ENCODE measurements at places on chromosomes 13 and 19.

GRCh38 chr13:43273362-43273761, 250.0 kb downstream of the DNAJC15 start:
- no peak for DNase-seq

DNA sequence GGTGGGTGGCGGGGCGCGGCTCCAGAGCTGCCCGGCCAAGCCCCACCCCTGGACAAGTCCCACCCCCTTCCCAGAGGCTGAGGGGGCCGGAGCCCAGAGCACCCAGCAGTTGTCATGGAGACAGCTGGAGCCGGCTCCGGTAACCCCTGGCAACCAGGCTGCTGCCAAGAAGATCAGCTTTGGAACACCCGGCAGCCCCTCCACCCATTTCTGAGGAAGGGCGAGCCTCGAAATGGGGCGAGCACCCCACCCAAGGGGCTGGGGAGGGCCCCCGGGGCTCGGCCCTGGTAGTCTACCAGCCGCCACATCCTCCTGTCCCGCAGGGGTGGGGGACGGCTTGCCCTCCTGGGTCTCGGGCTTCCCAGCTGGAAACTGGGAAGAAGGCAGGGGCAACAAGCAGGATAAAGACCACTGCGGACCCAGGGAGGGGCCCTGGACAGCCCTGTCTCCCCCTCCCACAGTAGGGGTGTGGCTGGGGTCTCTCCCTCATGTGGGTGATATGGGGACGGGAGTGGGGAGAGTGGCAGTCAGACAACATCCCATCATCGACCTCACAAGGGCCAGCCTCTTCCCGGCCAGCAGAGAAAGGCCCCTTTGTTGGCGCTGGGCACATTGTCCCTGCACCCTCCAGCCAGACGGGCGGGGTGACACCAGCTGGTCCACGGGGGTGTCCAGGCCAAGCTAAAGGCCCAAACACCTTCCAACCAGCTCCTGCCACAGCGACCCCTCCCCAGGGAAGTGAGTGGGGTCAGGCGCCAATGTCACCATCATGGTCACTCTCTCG, 1.5 kb downstream of the CERS1 start:
- DNase-seq, result no peak

DNA sequence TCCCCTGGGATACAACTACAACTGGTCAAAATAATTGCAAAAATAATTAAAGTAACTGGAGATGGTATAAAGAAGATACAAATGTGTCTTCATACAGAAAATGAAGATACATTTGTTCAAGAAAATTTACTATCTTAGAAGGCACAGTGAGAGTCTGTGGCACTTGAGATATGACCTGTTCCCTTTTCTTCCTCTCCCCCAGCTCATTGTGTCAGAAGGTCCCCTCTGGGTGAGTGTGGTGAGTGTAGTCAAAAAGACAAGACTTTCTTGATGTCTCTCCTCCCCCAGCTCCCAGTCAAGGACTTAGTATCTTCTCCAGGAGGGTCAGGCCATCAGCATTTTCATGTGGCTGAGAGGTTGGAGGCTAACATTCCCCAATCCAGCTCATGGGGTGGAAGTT, 51.7 kb downstream of the EDNRB start:
- DNase-seq, result no peak

DNA sequence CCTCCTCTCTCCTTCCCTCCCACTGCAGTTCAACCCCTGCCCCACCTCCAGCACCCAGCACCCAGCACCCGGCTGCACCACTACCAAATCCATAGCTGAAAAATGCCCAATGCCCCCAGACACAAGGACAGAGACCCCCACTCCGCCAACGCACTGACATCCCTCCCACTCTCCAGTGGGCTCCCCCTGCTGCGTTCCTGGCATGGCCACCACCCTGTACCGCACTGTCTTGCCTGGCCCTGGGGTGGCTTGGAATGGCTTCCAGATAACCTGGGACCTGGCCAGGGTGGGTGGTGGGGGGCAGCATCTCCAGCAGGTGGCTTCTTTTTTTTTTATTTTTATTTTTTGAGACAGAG, 5.8 kb upstream of the MKNK2 start:
- no peak for DNase-seq

DNA sequence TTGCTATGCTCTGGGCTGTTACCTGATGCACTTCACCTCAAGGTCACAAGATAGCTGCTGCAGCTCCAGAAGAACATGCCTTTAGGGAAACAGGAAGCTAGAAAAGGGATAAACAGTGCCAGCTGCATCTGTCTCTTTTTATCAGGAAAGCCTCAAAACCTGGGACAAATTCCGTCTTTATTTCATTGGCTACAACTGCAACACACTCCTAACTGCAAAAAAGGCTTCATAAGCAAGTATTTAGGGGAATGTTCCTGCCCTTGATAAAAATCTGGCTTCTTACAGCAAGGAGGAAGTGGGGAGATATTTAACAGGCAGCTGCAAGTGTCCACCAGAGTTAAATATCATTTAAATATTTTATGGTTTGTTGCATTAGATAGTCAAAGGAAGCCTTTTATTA, 34.2 kb upstream of the SERTM1 start:
- DNase-seq, result no peak

DNA sequence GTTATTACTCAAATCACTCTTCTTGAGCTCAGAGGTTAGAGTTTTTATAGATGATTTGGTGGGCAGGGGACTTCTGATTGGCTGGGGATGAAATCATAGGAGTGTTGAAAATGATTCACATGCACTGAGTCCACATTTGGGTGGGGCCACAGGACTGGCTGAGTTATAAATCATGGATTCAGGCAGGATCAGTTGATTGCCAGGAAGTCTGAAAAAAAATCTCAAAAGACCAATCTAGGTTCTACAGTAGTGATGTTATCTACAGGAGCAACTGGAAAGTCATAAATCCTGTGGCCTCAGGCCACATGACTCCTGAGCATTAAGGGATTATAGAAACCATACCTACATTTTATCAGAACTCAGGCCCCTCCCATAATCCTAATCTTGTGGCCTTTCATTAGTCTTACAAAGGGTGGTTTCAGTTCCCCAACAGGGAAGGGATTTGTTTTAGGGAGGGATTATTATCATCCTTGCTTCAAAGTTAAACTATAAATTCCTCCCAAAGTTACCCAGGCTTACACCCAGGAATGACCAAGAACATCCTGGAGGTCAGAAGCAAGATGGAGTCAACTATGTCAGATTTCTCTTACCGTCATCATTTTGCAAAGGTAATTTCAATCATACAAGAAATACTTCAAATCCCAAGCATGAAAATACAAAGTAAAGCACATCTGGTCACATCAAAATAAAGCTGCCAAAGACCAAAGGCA, 5.6 kb upstream of the CCDC70 start:
- DNase-seq, result no peak

DNA sequence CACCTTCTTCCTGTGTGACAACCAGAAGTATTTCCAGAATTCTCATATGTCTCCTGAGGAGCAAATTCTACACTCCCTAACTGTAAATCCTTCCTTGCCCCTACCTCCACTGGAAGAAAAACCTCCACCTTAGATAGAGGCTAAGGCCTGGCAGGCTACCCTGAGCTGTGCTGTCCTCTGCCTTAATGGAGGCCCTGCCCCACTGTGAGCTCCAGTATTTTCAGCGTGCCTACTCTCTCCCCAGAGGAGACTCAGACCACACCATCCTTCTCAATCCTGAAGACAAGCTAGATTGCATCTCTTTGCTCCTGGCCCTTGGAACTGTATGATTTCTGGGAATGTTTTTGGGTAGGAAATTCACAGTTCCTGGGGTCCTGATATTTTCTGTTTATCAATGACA, 110.0 kb upstream of the OBI1 start:
- DNase-seq, result no peak

GRCh38 chr19:408441-408901, 476 bp downstream of the C2CD4C start:
- no peak for DNase-seq

- no peak for DNase-seq
Observed at GRCh38 chr19:1068009-1069001, 1.3 kb downstream of the ARHGAP45 start.

- no peak for DNase-seq
Observed at GRCh38 chr19:20243629-20244028, 76.6 kb downstream of the ZNF486 start.

DNA sequence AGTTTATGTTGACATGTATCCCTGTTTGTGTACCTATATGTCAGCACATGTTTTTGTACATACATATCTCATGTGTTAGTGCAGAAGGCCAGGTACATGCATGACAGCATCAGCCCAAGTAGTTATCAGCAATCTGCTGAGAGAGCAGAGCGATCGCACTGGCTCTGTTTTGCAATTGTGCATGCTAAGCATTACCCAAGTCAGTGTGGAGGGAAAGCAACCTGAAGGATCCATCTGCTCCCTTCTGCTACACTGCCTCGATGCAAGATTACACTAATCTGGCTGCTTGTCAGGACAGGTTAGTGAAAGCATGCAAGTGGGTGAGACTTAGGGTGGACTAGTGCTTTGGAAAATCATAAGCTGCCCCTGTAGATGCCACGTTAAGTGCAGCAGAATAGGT, 211.8 kb downstream of the PCCA start:
- no peak for DNase-seq

DNA sequence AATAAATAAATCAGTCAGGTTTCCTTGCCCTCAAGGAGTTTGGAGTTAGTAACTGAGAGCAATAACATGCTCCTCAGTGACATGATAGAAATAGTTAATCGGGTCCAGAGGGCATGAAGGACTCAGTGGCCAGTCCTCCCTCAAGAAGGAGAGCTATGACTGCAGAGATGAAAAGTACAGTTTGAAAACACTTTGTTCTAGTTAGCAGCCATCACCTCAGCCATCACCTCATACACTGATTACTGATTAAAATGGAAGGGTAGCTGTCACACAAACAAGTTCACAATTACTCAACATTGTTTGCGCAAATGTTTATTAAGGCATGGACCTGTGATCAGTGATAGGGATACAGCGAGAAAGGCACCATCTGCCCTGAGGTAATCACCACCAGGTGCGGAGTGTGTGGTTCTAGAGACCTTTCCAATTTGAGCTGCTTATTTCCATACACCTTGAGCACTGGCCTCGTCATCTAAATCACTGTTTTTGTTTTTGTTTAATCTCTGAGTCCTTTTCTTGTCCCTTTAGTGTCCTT, 85.3 kb upstream of the RAP2A start:
- no peak for DNase-seq

DNA sequence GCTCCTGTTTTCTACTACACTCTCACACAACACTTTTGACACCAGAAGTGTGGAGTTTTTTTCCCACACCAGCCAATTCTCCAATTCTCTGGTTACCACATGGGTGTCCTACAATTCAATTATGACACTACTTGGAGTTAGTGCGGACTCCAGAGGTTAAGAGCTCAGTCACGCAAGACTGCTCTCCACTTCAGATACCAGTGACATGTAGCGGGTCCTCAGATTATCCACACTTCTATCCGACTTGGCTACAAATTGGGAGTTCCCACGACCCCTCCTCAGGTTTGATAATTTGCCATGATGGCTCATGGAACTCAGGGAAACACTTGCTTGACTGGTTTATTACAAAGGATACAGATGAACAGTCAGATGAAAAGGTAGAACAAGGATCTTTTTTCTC, 32.9 kb downstream of the PAN3 start:
- DNase-seq, result no peak

DNA sequence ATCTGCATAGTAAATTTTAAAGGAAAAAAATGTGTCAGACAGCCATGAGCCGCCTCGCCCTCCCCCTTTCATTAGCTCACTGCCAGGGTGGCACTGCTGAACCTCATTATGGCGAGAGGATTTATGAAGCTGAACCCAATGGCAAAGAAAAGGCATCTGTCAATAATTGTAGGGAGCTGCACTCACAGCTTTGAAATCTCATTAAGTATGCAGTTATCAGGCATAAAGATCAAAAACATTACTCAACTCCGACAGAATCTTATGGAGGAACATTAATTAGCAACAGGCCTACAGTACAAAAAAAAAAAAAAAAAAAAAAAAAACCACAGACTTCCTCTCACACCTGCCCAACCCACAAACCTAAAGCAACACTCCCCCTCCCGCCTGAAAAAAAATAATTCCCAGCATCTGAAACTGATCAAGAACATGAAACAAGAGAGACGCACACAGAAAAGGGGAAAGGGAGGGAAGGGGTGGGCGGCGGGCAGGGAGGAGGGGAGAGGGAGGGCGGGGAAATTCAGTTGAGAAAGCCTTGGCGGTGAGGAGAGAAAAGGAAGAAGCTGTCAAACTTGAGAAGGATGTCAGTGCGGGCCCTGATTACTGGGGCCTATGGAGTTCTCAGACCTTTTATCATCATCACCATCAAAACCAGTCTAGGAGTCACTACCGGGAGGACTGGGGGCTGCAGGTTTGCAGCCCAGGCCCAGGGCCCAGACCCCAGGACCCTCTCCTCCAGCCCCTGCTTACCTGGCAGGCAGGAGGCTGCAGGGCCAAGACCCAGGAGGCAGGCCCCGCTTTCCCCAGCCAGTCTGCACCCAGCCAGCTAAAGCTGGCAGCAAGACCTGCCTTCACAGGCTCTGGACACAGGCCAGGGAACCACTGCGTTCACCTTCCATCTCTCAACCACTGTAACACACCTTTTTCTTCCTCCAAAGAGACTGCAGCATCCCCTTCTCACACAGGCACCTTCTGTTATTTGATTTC, 8.9 kb downstream of the TSHZ3 start:
- no peak for DNase-seq

- no peak for DNase-seq
Observed at GRCh38 chr19:21586311-21587116, 81.1 kb downstream of the ZNF429 start.

GRCh38 chr19:46803555-46803954, 15.2 kb upstream of the SLC1A5 start:
- no peak for DNase-seq

- no peak for DNase-seq
Observed at GRCh38 chr19:990746-991145, 6.6 kb downstream of the WDR18 start.

DNA sequence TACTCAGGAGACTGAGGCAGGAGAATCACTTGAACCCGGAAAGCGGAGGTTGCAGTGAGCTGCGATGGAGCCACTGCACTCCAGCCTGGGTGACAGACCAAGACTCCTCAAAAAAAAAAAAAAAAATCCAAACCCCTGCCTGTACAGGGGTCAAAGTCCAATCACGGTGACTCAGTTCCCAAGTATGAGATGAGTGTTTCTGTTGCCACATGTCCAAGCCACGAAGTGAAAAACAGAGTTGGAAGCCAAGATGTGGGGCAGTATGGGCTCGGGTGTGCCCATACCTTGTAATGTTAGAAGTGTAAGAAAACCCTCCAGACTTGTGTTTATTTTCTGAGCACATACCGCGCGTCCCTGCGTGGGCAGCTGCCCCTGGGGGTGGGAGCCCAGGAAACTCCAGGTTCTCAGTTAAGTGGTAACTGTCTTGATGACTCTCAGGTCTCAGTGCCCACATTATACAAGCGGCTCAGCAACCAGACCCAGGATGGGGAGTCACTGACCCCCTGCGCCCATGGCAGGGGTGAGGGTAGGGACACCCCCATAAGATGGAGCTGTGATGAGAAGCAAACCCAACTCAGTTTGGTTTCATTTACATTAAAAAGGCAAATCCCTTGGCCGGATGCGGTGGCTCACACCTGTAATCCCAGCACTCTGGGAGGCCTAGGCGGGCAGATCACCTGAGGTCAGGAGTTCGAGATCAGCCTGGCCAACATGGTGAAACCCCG, 1.2 kb upstream of the GPX4 start:
- DNase-seq, result peak; percentile 64

GRCh38 chr19:1213391-1214286, 8.1 kb downstream of the STK11 start:
- no peak for DNase-seq

Measured in thoracic aorta (tissue), 2 donors.